ENCODE measurements at places on chromosomes 5 and 9.

DNA sequence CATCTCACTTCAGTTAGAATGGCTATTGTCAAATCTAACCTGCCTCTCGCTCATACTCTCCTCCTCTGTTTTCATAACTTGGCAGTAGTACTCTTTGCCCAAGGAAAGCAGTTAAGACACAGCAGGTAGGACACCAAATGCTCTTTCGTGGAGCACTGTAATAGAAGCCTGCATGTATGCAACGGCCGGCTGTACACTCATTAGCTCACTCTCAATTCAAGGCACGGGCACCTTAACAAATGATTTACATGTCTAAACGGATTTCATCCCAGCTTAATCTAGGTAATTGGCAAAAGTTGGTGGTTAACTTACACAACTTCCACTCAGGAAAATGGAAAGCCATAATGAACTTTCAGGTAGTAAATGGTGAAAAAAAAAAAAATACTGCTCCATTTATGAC is 14.9 kb downstream of the DEPDC1B start:
- no peak for DNase-seq

GRCh38 chr9:30997291-30997690 is 1387.2 kb upstream of the ACO1 start:
- DNase-seq: no peak

- no peak for DNase-seq
Observed at GRCh38 chr9:129889941-129890717, 54.9 kb downstream of the USP20 start.

- DNase-seq: no peak
Observed at GRCh38 chr5:178306430-178307225, 74.0 kb upstream of the PHYKPL start.

DNA sequence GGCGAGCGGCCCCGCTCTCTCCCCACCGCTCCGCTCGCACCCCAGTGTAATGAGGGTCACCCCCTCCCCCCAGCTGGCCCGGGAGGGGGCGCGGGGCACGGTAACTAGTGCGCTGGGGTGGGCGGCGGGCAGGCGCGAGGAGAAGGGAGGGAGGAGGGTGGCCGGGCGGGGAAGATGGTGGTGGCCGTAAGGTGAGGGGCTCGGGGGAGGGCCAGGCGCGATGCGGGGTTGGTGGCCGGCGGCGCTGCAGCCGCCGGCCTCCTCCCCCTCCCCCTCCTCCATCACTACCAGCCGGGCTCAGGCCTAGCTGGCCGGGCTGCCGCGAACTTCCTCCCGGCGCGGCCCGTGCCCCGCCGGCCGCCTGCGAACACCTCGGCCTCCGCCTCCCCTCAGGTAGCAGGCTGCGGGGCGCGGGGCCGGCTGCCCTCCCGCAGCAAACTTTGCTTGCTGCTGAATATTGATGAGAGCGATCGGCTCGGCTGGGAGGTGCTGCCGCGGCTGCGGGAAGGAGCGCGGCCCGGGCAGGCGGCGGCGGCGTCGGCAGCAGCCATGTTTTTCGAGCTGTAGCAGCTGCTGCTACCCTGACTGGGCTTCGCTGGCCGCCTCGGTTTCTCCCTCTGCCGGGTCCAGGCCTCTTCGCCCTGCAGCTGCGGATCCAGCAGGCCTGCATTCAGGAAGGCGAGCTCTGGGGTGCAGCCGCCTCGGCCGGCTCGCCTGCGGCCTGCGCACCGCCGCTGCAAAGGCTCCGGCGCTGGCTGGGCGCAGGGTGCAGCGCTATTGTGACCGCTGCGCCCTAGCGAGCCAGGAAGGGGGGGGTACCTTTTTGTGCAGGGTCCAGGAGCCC is 502 bp downstream of the NSD1 start:
- peak; percentile 21 for DNase-seq

Measured in stimulated activated CD8-positive, alpha-beta memory T cell treated with anti-CD3 and anti-CD28 coated beads, Interleukin-2, amount 100 ng/mL, for 1 hour (primary cell).